ENCODE measurements at places on chromosomes 7 and 10. TPM values are rescaled to one million over a fixed set of nuclear protein-coding genes. Genes with fewer than 3 reads are reported as not detected.

GPR26 gene
- not detected for total RNA-seq

TUBAL3 gene
- 0.44 TPM for total RNA-seq

DNA sequence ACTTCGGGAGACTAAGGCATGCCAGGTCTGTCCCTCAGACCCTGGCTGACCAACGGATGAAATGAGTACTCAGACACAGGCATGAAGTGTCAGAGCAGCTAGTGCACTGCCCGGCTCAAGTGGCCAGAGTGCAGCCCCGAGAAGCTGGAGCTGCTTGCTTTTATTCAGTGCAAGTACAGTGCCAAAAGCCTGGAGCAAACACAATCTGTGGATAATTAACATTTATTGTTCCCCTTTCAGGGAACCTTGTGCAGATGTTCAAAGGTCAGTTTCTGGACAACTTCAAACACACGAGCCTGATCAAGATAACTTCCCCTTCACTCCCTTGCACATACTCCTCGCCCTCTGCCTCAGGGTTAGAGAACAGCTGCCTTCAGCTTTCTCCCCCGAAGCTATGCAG lies 7.9 kb upstream of the ATE1 start:
- no peak for DNase-seq

TCERG1L gene
- total RNA-seq, result not detected

GRCh38 chr7:111753968-111754367 lies 191.7 kb upstream of the IMMP2L start:
- DNase-seq, result no peak

- no peak for DNase-seq
Observed at GRCh38 chr10:113300201-113300600, 252.7 kb upstream of the HABP2 start.

ASB10 gene
- not detected for total RNA-seq

DNA sequence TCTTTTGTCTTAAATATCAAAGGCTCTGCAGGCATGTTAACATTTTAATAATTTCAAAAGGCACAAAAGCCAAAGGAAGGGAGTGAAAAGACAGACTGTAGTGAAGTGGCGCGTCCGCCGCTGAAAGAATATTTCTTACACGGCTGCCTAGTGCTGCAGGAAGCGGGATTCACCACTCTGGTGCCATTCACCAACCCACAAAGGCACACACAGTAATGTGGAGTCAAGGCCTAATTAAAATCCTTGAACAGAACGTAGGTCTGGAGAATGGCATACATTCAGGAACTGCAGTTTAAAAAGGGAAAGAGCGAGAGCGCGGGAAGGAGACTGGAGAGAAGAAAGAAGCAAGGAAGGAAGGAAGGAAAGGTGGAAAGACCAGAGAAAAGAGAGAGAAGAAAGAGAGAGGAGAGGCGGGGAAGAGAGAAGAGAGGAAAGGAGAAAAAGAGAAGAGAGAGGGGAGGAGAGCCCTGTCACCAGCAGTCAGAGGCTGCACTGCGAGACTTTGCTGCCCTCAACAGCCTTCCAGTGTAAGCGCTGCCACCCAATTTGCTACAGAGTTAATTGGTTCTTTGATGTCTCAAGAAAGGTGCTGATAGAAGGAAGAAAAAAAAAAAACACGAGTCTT lies 554.0 kb downstream of the MDFIC start:
- no peak for DNase-seq

PCDH15 gene
- not detected for total RNA-seq

- peak; percentile 5 for DNase-seq
Observed at GRCh38 chr7:87599336-87599735, 1.3 kb downstream of the ABCB1 start.

OR2A42 gene
- total RNA-seq, result 0.06 TPM

DNA sequence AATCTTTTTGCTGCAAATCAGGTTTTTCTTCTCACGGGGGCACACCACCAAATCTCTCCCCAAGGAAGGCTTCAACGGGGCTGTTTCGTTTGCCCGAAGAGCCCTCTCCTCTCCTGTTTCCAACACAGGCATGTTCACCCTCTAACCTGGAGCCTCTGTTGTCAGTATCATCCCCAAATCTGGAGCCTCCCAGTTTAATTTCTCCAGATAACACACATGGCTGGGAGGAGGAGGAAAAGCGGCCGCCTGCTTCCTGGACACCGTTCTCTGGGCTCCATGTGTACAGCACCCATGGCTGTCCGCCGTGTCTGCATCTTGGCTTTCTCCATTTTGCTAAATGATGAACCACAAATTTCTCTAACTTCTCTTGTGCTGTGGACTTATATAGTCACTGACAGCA lies 214.5 kb downstream of the DIP2C start:
- DNase-seq, result no peak

- no peak for DNase-seq
Observed at GRCh38 chr7:113371416-113372043, 253.2 kb upstream of the SMIM30 start.

DNA sequence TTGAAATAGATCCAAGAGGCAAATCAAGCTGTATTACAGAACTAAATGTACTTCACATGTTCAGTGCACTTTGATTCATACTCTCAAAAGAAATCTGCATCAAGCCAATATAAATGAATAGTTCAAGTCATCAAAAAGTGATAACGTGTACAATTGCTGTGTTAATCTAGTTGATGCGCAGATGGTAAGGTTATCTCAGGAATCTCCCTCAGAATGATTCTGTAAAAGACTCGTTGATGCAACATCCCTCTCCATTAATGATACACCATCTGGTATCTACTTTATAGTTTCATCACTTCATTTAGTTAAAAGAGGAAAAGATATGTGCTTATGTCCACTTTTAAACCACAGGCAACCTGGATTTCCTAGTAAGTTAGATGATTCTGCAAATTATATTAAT lies 200.6 kb downstream of the CHCHD3 start:
- no peak for DNase-seq

WDFY4 gene
- 13.3 TPM for total RNA-seq

- peak; percentile 50 for DNase-seq
Observed at GRCh38 chr10:125156196-125156595, 4.2 kb downstream of the CTBP2 start.

INA gene
- total RNA-seq, result 0.16 TPM

GRCh38 chr10:24962995-24963394 lies 10.6 kb upstream of the PRTFDC1 start:
- no peak for DNase-seq

SEMA3E gene
- 1.1 TPM for total RNA-seq

- no peak for DNase-seq
Observed at GRCh38 chr7:141027043-141027442, 12.3 kb upstream of the MRPS33 start.

DNA sequence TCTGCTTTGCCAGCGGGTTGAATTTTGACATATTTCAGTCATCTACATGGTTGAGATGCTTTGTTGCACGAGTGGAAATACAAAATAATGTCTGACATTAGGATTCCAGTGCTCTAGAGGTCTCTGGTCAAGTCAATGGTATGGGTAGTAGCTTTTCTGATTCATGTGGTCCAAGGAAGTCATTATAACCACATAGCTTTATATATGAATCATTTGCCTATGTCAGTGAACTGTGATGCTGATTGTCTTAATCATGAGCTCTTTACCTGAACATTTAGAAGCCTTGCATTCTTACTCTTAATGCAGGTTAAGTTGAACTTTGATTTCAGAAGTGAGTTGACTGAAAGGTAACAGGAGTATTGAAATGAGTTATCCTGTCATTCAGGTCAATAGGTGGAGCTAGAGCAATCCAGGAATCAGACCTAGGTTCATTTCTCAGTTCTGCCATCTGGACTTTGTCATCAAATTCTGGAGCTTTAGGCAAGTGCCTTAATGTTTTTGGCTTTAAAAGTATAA lies 3.3 kb downstream of the MAPK8 start:
- no peak for DNase-seq

WNT16 gene
- total RNA-seq, result not detected

- peak; percentile 95 for DNase-seq
Observed at GRCh38 chr10:78973901-78974616, 94.7 kb upstream of the ZMIZ1 start.

GRCh38 chr10:102869258-102870198 lies at the start of gene AS3MT:
AS3MT (plus strand) TSS chr10:102869470; CDS start chr10:102869593, 123 bp downstream.
- peak; percentile 85 for DNase-seq

- no peak for DNase-seq
Observed at GRCh38 chr7:147510923-147511322, 1079.6 kb upstream of the C7orf33 start.

GRCh38 chr10:60878224-60878623 lies 65.8 kb downstream of the RHOBTB1 start:
- no peak for DNase-seq

VSTM4 gene
- 8.5 TPM for total RNA-seq

GRCh38 chr7:63040966-63041610 lies 957.6 kb upstream of the ZNF722 start:
- no peak for DNase-seq

PHYHIPL gene
- total RNA-seq, result 12.0 TPM

- DNase-seq, result peak; percentile 67
Observed at GRCh38 chr10:44960482-44961229, 1.1 kb downstream of the RASSF4 start.

- no peak for DNase-seq
Observed at GRCh38 chr10:4514445-4515108, 311.4 kb upstream of the AKR1E2 start.

DNA sequence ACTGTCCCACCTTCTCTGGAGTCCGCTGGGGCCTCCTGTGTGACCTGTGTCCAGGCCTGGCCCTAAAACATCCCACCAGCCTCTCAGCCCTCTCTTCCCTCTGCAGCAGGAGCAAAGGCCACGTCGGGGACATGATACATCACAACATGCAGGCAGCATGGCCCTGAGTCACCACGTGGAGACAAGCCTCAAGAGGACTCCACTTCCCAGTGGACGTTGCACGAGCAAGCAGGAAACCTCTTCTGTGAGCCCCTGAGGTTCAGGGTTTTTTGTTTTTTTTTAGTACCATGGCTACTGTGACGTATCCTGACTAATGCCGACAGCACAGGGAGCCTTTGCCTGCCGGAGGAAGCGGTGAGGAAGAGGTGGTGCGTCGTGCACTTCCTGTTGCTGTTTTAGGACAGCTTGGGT lies 165.9 kb downstream of the DNAJB6 start:
- peak; percentile 14 for DNase-seq

DNA sequence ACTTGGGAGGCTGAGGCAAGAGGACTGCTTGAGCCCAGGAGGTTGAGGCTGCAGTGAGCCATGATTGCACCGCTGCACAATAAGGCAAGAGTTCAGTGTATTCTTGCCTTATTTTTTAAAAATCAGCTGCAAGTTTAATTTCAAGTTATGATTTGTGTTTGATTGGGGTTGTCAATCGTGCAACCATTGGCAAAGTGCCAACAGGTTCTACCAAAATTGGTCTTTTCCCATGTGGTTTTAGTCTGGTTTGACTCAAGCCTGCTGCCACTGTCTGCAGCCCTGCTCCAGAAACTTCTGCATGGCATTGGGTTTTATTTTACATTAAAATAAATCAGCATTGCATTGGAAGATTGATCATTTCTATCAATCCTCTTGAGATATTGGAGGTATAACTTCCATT lies 72.7 kb downstream of the PTPRE start:
- no peak for DNase-seq

DNA sequence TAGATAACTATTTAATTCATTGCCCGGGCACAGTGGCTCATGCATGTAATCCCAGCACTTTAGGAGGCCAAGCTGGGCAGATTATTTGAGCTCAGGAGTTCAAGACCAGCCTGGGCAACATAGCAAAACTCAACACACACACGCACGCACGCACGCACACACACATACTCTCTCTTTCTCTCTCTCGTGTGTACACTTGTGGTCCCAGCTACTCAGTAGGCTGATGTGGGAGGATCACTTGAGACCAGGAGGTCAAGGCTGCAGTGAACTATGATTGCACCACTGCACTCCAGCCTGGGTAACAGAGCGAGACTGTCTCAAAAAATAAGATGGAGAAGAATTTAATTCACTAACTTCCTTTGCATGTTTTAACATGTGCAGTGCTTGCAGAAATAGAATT lies 38.1 kb downstream of the PTPN12 start:
- DNase-seq, result peak; percentile 51

GRCh38 chr10:116783011-116783655 lies 40.8 kb upstream of the HSPA12A start:
- no peak for DNase-seq

GRCh38 chr7:16847381-16847860 lies 34.4 kb downstream of the AGR3 start:
- DNase-seq, result no peak

DNA sequence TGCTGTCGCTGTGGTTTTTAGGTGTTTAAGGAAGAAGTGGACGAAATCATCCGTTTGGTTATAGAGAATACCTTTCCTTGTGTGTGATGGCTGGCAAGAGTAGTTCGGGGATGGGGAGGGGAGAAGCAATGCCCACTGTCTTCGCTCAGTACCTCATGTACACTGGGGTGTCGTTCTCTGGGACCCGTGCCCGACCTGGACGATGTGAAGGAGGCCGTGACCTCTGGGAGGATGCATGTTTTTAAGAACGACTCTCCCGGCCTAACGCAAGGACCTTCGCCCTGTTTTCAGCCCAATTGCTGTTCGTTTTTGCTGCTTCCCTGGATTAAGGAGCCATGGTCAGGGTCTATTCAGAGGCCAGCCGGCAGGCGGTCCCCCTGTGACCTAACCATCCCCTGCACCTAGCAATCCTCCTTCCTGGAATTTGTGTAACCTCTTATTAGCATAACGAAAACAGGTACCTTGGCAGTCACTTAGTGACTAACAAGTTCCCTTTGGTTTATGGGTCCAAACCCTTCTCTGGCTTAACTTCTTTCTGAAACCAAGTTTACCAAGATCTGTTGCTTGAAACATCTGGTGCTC lies 1.3 kb downstream of the NFE2L3 start:
- DNase-seq, result no peak

DNA sequence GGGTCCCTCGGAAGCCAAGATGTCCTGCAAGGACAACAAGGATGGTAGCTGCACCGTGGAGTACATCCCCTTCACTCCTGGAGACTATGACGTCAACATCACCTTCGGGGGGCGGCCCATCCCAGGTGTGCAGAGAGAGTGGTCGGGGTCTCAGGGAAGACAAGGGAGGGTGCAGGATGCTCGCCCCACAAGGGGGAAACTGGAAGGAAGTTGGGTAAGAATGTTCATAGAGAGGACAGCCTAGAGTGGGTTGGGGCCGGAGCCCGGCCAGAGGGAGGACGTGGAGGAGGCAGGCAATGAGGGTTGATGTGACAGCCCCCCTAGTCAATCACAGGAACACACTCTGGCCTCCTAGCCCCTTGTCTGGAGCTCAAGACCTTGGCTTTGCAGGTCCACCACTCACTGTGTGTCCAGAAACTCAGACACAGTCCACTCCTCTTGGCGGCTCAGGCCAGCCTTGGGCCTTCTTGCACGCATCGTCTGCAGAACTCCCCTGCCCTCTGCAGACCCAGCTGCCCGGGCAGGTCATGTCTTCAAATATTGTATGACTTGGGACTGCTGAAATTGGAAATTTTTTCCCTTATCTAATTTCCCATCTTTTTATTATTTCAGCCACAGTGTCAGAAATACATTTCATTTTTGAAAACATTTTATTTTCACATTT lies 15.7 kb upstream of the ATP6V1F start:
- peak; percentile 51 for DNase-seq

- no peak for DNase-seq
Observed at GRCh38 chr7:38751416-38751815, 120.2 kb upstream of the AMPH start.

PIK3CG gene
- total RNA-seq, result 8.6 TPM

Data from kidney (tissue), 22 donors.